Tongue (tissue), 3 donors: ENCODE measurements at places on chromosomes 11 and 22. TPM values are rescaled to one million over a fixed set of nuclear protein-coding genes. Genes with fewer than 3 reads are reported as not detected.

The CYP2D6 gene
- 0.41 TPM for total RNA-seq

The HPS5 gene
- total RNA-seq, result 24.3 TPM

The CLDN5 gene
- total RNA-seq, result 147 TPM

The CTSD gene
- total RNA-seq, result 134 TPM

- DNase-seq, result no peak
These were observed 731 bp upstream of the SLC37A2 start for GRCh38 chr11:125062218-125062930.

DNA sequence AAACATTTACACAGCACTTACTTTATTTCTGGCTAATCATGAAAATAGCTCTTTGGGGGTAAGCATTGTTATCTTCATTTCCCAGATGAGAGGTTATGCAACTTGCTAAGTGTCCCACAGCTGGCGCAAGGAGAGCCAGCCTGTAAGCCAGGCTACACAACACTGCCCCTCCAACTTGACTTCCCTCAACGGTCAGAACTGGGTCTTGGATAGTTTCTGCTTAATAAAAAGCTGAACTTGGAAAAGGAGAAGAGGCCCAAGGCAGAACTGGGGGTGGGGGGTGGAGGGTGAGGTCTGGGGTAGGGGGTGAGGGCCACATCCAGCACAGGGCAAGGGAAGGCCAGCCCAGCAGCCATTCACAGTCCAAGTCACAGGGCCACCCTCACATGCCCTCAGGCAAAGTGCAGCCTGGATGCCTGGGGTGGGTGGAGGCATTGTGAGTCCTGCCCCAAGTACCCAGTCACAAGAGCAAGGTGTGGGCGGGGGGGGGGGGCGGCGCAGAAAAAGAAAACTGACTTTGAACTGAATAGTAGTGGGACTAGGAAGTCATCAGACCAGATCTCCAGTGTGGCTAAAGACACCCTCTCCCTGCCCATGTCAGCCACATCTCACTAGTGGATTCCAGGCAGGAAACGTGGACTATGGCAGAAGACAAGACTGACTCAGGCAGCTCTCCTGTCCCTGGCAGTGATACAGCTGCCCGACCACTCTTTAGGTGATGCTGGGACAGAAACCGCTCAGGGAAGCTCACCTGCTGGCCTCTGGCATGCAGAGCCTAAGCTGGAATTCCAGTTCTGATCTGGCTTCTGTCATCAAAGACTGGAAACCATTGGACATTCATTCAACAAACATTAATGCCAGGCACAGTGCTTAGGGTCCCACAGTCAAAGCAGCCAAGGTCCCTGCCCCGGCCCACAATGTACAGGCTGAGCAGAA is 52.4 kb downstream of the PACSIN2 start:
- DNase-seq, result no peak

- DNase-seq, result no peak
These were observed 13.8 kb downstream of the TSPAN32 start for GRCh38 chr11:2315395-2316168.

DNA sequence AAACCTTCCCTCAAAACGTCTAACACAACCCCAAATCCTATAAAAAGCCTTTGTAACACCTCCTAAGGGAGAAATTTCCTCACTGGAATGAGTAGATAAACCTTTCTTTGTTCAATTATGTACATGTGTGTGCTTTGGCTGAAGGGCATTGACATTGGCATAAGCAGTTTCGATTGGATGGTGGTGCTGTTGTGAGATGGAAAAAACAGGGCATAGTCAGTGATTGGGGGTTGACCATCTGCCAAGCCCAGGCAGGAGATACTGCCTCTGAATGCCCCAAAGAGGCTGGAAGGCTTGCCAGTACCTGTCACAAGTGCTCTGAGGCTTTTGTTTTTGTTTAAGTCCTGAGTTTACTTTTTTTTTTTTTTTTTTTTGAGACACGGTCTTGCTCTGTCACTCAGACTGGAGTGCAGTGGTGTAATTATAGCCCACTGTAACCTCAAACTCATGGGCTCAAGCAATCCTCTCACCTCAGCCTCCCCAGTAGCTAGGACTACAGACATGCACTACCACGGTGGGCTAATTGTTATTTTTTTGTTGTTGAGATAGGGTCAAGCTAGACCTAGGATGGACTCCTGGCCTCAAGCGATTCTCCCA is 1.2 kb upstream of the CCDC117 start:
- DNase-seq, result peak; percentile 23

DNA sequence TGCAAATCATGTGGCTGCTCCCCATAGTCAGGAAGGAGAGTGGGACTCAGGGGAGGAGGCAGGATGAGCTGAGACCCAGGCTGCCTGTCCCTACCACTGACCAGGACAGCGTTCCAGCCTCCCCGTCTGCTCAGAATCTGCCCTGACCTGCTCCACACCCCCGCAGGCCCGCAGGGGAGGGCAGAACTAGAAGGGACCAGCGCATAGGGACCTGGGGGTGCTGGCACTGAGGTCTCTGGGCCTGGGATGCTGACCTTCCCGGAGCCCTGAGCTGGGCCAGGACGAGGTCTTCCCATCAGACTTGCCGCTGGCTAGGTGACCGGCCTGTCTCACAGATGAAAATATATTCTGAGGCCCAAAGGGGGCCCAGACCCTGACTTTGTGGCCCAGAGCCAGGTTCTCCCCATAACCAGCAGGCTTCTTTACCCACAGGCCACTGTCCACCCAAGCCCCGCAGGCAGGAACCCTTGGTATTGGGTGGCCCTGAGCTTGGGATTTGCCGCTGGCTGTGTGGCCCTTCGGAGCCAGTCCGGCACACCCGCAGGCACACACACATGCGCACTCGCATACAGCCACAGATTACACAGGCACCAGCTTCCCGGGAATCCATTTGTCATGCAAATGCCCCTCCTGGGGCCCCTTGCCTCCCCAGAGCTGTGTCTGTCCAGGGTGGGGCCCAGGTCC is 13.8 kb upstream of the PIM3 start:
- DNase-seq, result no peak
